Caco-2 (cell line): ENCODE measurements at places on chromosomes 6 and 20. TPM values are rescaled to one million over a fixed set of nuclear protein-coding genes. Genes with fewer than 3 reads are reported as not detected.

DNA sequence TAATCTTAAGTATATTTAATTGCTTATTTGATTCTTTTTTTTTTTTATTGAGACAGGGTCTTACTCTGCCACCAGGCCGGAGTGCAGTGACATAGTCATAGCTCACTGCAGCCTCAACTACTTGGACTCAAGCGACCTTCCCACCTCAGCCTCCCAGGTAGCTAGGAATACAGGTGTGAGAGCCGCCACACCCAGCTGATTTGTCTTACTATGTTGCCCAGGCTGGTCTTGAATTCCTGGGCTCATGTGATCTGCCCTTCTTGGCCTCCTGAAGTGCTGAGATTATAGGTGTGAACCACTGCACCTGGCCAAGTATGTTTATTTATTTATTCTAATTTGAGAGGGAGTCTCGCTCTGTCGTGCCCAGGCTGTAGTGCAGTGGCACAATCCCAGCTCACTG lies 38.2 kb downstream of the PTPN1 start:
- DNase-seq, result no peak
- H3K27ac ChIP-seq, result no peak overlapping the region
- H3K27me3 ChIP-seq, result no peaks in the 10 kb centered on the region
- H3K4me1 ChIP-seq, result no peaks in the 10 kb centered on the region
- no peaks in the 10 kb centered on the region for H3K36me3 ChIP-seq
- H3K4me3 ChIP-seq, result no peak overlapping the region

- no peaks in the 10 kb centered on the region for H3K4me1 ChIP-seq
- no peak overlapping the region for H3K4me3 ChIP-seq
- H3K27ac ChIP-seq, result no peak overlapping the region
- DNase-seq, result no peak
- no peaks in the 10 kb centered on the region for H3K27me3 ChIP-seq
These were observed 50.4 kb upstream of the TAB2 start for GRCh38 chr6:149267072-149267471.

- no peaks in the 10 kb centered on the region for H3K4me1 ChIP-seq
- no peak for DNase-seq
- H3K36me3 ChIP-seq, result no peaks in the 10 kb centered on the region
- no peaks in the 10 kb centered on the region for H3K27me3 ChIP-seq
- no peak overlapping the region for H3K4me3 ChIP-seq
These were observed 36.7 kb downstream of the AGPAT4 start for GRCh38 chr6:161237176-161237575.

Gene ROMO1
- total RNA-seq, result 354 and 357 TPM in 2 replicates
